ENCODE measurements at places on chromosomes 2 and 18. TPM values are rescaled to one million over a fixed set of nuclear protein-coding genes. Genes with fewer than 3 reads are reported as not detected.

DNA sequence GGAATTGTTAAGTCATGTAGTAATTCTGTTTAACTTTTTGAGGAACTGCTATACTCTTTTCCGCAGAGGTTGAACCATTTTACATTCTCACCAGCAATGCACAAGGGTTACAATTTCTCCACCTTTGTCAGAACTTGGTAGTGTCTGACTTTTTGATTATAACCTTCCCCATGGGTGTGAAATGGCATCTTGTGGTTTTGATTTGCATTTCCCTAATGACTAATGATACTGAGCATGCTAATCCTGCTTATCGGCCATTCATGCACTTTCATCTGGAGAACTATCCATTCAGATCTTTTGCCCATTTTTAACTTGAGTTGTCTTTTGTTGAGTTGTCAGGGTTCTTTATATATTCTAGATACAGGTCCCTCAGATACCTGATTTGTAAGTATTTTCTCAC lies 47.2 kb downstream of the CYB5A start:
- no peak for DNase-seq

Gene DSG4
- total RNA-seq: not detected

Gene MRPS9
- 42.1 TPM for total RNA-seq

Gene TBR1
- total RNA-seq: not detected

- peak; percentile 82 for DNase-seq
These were observed 65.5 kb downstream of the FBXO15 start for GRCh38 chr18:74081966-74082741.

DNA sequence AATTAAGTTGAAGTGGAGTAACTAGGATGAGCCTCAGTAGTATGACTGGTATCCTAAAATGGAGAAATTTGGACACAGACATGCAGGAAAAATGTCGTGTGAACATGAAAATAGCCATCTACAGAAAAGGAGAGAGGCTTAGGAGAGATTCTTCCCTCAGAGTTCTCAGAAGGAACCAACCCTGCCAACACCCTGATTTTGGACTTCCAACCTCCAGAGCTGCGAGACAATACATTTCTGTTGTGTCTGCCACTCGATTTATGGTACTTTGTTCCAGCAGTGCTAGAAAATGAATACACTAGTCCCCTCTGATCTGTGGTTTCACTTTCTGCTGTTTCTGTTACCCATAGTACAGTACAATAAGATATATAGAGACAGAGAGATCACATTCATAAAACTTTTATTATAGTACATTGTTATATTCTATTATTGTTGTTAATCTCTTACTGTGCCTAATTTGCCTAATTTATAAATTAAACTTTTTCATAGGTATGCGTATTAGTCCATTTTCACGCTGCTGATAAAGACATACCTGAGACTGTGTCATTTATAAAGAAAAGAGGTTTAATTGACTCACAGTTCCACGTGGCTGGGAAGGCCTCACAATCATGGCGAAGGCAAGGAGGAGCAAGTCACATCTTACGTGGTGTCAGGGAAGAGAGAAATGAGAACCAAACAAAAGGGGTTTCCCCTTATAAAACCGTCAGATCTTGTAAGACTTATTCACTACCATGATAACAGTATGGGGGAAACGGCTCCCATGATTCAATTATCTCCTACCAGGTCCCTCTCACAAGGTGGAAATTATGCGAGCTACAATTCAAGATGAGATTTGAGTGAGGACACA lies 41.3 kb downstream of the PLEKHA3 start:
- peak; percentile 62 for DNase-seq

Gene ABCB11
- not detected for total RNA-seq

Gene LAMA1
- total RNA-seq: not detected

DNA sequence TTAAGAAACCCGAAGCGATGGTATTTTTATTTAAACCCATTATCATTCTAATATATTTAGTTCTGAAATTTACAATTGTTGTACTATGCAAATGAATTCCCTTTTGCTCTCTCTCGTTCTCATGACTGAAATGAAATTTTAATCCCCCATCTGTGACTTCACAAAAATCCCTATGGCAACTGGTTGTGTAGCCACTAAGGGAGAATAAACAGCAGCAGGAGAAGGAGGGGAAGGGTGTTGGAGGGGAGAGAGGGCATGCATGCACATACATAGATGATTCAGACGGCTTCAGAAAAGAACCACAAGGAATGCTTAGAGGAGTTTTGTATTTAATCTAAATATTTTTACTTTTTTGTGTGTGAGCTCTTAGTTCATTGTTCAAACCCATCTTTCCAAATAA lies 36.8 kb downstream of the CPS1 start:
- DNase-seq: no peak

DNA sequence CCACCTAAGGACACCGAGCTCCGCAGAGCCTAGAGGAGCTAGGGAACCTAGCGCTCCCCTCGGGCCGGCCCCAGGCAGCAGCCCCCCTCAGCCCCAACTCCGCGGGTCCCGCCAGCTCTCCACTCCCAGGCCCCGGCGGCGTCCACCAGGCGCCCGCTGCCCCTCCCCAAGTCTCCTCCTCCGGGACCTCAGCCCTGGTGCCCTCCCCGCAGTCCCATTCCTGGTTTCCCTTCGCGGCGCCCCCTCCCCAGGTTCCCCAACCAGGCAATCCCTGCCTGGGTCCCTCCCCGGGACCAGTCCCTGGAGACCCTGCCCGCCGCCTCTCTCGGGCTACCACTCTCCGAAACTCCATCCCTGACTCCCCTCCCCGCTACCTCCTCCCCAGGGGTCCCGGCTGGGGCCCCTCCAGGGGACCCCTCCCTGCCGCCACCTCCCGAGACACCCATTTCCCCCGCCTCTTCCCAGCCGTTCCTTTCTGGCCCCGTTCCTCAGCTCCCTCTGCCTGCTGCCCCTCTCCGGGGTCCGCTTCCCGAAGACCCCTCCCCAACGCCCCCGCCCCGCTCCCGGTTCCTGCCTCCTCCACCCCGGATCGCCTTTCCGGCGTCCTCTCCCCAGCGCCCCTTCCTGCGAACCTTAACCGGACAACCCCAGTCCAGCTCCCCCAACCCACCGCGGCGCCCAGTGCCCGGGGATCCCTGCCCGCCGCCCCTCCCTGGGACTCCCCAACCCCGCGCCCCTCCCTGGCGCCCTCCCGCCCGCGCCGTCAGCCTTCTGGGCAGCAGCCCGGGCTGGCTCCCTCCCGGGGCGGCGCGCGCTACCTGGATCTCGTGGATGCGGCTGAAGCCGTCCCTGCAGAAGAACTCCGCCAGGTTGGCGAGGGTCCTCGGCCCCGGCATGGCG lies 678 bp downstream of the CYP27C1 start:
- no peak for DNase-seq

GRCh38 chr2:216082805-216083204 lies 1.1 kb downstream of the TMEM169 start:
- peak; percentile 36 for DNase-seq

Gene INHBB
- total RNA-seq: not detected

DNA sequence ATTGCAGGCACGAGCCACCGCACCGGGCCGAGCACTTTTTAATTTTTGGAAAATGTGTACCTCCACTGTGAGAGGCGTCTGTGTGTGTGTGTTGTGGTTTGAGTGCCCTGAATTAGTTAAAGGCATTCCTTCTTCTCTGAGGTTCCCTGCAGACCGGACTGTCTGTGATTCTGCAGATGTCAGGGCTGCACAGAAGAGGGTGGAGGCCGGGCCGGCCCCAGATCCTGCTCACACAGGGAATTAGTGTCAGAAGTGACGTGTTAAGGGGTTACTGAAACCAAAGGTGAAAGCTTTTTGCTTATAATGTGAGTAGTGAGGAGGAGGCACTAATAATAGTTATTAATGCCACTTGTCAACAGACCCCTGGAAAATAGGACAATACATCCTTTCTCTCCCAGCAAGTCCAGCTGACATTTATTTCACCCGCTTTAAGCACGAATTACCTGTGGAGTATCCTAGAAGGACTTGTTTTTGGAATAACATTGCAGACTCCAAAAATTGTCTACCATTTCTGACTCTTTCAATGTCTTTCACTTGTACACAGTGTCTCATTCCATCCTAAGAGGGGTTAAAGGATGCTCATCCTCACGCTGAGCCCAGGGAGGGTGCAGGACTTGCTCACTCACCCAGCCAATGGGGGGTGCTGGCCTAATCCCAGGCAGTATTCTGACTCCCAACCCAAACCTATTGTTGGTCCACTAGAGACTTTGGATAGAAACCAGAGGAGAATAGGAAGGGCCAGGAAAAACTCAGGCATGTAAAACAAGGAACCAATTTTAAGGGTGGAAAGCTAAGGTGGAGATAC lies 16.2 kb downstream of the ARHGAP25 start:
- no peak for DNase-seq

- DNase-seq: peak; percentile 39
These were observed 23.4 kb downstream of the MROH2A start for GRCh38 chr2:233801357-233802131.

Gene MALT1
- total RNA-seq: 41.0 TPM

DNA sequence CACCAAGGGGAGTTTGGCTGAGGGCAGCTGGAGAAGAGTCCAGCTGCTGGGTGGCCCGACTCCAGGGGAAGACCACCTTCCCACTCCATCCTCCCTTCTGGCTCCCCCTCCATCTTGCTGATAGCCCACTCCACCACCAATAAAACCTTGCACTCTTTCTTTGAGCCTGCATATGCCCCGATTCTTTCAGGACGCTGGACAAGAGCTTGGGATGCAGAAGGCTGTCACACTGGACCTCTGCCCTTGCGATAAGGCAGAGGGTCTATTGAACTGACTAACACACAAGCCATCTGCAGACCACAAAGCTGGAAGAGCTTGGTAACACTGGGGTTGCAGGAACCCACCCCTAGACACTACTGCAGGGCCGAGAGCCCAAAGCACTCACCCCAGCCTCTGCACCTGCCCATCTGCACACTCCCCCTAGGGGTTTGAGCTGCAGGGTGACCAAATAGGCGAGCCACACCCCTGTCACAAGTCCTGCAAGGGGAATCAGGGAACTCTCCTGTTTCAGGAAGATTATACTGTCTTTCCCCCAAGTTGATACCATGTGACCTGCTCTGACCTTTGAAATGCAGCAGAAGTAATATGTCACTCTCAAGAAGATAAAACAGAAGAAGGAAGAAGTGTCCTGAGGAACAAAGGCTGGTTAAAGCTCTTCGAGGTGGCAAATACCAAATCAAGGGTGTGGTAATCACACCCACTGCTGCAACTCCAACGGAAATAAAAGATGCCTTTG lies 70.5 kb downstream of the SMAD4 start:
- no peak for DNase-seq

Gene LRRTM1
- total RNA-seq: not detected

GRCh38 chr2:60091894-60092293 lies 461.6 kb downstream of the BCL11A start:
- no peak for DNase-seq

DNA sequence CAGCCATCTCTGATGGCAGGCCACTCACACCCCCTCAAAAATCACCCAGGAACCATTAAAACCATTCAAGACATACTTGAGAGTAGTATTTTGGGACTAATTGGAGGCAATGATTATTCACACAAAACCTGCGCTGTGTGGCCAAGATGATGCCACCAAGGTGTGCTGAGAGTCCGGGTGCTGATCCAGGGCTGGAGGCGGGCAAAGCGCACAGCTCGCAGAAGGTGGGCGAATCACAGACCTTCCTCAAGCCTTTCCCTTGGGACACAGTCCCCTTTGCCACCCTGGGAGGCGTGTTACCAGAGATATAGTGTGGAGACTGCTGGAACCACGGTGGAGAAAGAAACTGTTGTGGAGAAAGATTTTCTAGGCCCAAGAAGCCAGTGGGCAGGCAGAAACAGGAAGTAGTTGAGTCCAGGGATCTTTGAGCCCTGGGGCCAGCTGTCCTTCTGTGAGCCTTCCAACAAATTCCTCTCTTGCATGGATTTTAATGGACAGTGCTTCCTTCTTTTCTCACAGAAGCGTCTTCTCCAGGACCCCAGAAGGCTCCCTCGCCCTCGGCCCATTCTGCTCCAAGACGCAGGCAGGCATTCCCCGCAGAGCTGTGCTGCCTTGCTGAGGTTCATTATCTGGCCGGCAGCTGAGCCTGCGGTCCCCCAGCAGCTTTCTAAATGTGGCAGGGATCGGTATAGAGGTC lies 8.0 kb downstream of the COPS9 start:
- no peak for DNase-seq

Gene ESPNL
- 0.05 TPM for total RNA-seq

DNA sequence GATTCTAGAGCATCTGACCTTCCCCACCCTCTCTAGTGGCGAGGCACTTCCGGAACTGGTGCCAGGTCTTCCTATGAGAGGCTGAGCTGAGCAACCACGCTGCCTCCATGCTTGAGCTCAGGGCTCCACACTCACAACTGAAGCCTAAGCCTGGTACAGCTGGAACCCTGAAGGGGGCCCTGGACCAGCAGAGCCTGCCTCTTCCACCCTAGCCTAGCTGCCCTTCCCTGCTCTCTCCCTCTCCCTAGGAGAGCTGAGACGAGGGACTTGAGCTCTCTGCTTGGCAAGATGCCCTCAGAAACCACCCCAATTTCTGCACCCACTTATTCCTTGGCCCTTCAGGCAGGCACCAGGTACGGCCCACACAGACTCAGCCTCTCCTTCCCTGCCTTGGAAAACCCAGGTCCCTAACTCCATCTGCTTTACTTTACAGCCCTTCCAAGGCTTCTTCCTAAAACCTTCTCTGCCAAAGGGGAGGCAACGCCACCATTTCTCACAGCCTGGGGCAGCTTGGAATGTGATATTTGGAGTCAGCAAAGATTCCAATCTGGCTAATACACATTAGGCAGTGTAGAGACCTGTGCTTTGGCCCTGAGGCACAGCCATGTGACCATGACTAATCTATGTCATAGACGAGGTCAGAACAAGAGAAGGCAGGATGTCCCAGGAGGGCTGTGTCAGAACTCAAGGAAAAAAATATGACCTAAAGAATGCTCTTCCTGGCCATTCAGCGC lies 18.8 kb downstream of the COX7A2L start:
- no peak for DNase-seq

Gene ADI1
- total RNA-seq: 45.6 TPM

- peak; percentile 61 for DNase-seq
These were observed 125.3 kb upstream of the KLF7 start for GRCh38 chr2:207290833-207291624.

Gene STAT4
- total RNA-seq: 53.9 TPM

GRCh38 chr2:179298666-179299065 lies 34.0 kb upstream of the SESTD1 start:
- DNase-seq: no peak

Gene POTEI
- total RNA-seq: not detected

Gene MROH2A
- not detected for total RNA-seq

Gene IL36A
- not detected for total RNA-seq

DNA sequence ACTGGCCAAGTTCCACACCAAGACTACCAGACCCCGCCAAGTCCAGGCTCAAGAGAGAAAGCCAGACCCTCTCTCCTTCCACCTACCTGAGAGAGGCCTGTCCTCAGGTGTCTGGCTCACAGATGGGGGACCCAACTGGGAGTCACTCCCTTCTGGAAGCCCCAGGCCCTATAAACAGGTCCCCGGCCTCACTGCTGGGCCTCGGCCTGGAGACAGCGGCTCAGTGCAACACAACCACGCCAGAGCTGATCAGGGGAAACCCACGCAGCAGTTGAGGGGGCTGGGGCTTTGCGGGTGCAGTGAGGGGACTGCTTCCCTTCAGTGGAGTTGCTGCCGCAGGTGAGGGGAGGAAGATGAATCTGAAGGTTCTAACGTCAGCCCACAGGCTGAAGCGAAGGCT lies 22.8 kb upstream of the C1QL2 start:
- no peak for DNase-seq

Gene TMEFF2
- total RNA-seq: not detected

Gene KIF1A
- 8.4 TPM for total RNA-seq

Data from activated naive CD4-positive, alpha-beta T cell treated with anti-CD3 and anti-CD28 coated beads for 36 hours (primary cell).